ENCODE measurements at places on chromosomes 1 and 21.
A peak's percentile ranks its signal among the peaks of the same experiment; 100 is the strongest.

DNA sequence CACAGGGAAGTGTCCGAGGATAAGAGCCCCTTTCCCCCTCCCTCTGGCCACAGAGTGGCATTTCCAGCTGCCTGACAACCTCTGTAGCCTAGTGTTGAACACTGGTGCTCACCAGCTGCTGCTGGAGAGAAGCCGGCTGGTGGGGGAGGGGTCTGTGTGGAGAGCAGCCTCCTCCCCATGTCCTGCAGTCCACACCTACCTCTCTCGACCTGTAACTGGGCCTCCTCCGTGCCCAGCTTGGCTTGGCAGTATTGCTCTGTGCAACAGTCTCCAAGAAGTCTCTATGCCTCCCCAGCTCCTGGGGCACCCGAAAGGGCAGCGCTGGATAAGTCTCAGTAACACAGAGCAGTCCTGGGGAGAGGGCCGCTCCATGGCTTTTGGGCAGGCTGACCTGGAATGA is 17.0 kb downstream of the PAPPA2 start:
- no peak for DNase-seq

DNA sequence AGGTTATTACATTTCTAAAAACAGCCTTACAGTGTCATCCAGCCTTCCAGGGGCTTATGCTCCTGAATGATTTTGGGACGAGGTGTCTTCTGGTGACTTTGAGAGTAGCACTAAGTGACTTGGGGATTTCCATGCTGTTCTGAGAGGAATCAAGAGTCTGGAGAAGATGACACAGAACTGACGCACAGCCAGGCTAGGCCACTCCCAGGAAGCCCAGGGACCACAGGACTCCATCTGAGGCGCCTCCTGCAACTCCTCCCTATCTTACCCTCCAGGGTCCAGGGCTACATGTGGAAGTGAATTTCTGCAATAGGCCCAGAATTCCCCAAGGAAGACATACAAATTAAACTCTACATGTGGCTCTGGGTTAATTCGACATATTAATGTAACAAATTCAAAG is 92.5 kb downstream of the SLC25A24 start:
- DNase-seq, result peak; percentile 23

DNA sequence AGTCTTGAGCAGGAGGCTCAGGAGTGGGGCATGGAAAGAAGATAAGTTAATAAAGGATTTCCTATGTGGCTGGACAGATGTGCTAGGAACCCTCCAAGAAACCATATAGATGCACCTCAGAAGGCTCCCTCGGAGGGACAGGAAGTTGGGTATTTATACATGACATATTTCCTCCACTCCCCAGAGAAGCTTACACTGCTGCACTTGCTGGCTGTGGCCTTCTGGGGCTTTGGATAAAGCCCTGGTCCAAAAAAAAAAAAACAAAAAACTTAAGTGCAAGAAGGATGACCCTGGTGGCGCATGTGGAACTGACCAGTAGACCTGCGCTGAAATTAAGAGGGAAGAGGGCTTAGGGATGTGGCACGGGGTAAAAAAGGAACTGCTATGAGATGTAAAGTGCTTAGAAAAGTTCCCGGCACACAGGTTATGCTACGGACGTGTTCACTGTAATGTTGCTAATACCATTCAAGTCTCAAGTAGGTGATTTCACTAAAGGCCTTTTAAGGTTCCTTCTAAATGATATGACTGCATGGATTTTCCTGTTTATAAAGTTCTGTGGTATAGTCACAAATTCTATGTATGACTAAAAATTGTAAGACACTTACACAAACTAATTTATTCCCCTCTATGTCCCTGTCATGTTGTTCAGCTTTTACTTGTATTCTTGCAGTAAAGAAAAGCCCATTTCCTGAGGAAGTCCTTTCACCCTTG is 253.6 kb downstream of the HMCN1 start:
- DNase-seq, result no peak

DNA sequence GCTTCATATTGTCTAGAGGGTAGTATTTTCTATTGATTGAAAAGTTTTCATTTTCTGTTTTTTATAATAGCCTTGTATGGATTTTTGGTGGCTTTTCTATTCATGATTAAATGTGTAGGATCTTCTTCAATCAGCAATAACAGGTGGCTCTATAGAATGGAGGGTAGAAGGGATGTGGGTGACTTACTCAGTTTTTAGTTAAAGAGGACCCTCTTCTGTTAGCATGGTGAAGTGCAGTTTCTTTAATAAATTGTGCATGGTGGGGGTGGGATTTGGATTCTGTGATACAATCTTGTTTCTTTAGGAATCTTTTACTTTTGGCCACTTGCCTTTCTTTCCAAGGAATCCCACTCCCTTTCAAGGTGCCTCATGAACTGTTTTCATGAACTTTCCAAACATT is 64.7 kb downstream of the SLC35A3 start:
- DNase-seq, result no peak

DNA sequence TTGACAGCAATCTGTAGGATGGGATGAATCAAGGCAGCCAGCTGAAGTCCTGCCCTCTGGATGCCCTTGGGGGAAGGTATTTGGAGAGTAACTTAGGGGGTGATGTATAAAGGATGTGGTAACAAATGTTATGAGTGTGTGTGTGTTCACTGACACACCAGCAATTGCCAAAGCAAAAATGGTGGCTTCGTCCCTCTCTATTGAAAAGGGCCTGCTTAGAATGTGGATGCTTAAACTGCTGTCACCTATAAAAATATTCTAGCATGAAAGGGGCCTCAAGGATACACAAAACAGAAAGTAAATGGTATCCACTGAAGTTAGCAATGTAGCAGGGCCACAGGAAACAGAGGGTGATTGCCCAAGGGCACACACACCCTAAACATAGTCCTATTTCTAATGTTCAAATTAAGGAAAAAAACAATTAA is 15.1 kb upstream of the AIM2 start:
- peak; percentile 26 for DNase-seq

DNA sequence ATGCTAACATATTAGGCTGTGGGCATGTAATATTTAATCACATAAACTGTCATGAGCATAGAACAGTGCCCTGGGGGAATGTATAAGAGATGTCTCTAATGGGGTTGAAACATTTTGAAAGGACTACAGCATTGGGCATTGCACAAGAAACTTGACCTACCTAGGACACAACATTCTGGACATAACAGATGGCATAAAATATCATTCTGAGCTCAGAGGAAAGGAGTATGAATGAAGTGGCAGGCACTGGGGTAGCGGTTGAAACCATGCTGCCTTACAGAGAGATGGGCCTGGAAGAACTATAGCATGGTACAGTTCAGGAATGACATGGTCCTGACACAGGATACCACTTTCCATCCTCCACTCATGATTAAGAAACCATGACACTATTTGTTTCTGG is 69.0 kb downstream of the LPAR3 start:
- no peak for DNase-seq

DNA sequence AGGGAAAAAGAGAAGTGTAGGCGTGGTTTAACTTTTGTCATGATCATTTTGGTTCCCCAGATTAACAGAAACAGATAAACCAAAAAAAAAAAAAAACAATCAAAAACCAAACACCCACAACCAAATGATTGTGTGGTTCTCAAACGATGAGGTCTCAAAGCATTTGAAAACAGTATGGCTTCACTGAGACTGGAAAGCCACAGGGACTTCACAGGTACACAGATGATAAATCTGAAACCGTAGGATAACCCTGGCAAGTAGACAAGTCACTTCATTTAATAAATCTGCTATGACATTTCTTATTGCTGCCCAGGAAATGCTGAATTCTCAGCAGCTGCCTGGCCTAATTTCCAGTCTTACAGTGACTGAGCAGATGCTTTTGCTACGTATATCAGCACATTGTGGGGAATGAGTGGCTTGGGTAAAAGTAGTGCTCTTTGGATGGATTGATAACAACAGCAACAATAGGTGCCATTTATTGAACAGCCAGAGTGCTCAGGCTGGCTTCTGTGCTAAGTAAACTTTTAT is 6.1 kb downstream of the ST6GALNAC3 start:
- no peak for DNase-seq

- no peak for DNase-seq
Measured at GRCh38 chr1:29636936-29637335, 400.6 kb downstream of the PTPRU start.

DNA sequence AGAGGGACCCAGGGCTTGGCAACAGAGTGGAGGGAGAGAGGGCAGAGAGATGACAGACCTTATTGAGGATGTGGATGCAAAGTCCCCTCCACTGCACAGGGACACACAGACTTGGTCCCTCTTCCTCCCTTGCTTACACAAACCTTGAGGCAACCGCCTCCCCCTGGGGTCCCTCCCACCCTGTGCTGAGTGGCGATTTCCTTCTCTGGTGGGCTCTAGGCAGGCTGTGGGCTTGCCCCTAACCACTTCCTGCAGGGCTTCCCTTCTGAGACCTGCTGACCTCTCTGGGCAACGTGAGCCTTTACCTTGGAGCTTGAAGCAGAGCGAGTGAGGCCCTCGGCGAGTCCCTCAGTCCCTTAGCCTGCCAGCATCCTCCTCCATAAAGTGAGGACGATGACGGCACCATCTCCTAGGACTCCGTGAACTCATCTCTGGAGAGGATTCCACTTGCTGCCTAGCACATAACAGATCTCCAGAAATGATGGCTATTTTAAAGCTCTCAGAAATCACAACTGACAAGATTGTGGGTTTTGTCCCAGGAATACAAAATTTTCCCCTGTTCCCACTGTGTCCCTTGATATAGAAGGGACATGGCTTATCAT is 25.0 kb downstream of the KIAA1614 start:
- DNase-seq, result no peak

DNA sequence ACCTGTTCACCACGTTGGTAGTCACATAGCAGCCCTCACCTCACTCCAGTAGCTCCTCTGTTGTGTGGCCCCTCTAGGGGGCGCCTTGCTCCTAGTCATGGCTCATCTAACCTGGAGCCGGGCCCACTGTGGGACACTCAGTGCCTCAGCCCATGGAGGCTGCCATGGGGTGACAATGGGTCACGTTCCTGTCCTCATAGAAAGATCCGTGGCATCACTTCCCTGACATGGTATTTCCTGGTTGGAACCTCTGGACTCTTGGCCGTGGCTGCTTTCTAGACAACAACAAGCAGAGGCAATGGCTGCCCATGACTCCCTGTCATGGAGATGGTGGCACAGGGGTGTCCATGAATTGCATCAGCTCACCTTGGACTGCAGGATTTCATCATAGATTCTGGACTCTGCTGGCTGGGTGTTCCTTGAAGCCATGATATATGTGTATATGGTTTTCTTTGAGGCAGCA is 27.5 kb upstream of the SLAMF6 start:
- no peak for DNase-seq

GRCh38 chr1:248696261-248696660 is 6.3 kb downstream of the OR14I1 start:
- DNase-seq, result no peak

GRCh38 chr1:2413495-2414296 is 1.3 kb upstream of the PEX10 start:
- no peak for DNase-seq

DNA sequence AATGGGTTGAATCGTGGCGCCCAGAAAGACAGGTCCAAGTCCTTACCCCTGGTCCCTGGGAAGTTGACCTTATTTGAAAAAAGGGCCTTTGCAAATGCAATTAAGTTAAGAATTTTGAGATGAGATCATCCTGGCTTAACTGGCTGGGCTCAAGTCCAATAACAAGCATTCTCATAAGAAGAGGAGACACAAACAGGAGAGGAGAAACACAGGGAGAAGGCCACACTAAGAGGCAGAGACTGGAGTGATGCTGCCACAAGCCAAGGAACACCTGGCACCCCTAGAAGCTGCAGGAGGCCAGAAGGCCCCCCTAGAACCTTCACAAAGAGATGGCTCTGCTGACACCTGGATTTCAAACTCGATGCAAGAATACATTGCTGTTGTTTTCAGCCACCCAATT is 44.6 kb downstream of the PDPN start:
- no peak for DNase-seq

- DNase-seq, result no peak
Measured at GRCh38 chr1:111236806-111237205, 9.3 kb downstream of the CHI3L2 start.

Data from skeletal muscle cell (primary cell).